ENCODE measurements at places on chromosomes 6 and 20.

DNA sequence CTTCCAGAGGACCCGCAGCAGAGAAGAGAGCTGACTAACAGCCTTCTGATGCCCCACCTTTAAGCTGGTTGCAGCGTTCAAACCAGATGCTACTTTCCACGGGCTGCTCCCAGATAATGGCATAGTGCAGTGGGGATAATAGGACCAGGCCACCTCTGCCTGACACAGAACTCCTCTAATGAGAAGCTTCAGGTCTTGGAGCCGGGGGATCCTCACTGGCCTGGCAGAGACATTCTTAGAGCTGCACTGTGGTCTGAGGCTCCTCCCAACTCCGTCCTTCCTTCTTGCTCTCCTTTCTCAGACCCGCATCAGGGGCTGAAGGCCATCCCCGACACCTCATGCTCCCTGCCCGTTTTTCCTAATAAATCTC is 206.6 kb upstream of the MARCKS start:
- DNase-seq: no peak

GRCh38 chr20:62117658-62118057 is 4.6 kb upstream of the LSM14B start:
- DNase-seq: peak; percentile 42

DNA sequence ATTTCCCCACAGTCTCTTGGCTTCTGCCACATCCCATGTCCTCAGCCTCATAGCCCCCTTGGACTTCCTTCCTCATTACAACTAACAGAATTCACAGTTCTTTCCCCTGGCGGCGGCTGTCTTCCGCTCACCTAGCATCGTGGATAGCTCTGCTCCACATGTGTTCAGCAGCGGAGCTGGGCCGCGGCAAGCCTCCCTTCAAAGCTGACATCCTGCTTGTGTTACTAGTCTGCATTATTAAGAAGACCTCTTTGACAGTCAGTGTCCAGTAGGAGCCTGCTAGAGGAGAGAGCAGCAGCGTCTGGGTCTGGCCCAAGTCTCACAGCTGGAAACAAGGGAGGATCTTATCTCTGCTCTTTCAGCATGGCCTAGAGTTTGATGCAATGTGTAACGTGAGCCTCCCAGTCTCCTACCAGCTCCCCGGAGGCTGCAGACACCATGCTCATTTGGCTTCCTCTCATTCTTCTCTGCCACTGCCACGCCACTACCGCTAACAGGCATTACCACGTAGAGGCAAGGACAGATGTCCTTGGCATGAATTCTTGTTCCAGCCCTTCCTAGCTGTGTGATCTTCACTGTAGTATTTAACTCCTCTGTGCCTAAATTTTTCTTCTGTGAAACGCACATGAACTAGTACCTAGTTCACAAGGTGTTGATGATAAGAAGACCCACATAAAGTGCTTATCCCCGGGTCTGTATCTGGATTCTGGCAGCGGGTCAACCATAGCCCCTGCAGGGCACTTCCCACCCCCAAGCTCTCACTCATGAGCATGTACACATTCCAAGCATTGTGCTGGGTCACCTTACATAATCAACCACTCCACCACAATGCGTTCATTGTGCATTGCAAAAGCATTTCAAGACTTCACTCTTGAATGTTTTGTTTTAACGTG is 107.1 kb upstream of the BACH2 start:
- DNase-seq: no peak

- no peak for DNase-seq
These were observed 122.3 kb downstream of the TBXT start for GRCh38 chr6:166045173-166045859.

GRCh38 chr6:37777272-37777834 is 42.2 kb upstream of the ZFAND3 start:
- DNase-seq: no peak

DNA sequence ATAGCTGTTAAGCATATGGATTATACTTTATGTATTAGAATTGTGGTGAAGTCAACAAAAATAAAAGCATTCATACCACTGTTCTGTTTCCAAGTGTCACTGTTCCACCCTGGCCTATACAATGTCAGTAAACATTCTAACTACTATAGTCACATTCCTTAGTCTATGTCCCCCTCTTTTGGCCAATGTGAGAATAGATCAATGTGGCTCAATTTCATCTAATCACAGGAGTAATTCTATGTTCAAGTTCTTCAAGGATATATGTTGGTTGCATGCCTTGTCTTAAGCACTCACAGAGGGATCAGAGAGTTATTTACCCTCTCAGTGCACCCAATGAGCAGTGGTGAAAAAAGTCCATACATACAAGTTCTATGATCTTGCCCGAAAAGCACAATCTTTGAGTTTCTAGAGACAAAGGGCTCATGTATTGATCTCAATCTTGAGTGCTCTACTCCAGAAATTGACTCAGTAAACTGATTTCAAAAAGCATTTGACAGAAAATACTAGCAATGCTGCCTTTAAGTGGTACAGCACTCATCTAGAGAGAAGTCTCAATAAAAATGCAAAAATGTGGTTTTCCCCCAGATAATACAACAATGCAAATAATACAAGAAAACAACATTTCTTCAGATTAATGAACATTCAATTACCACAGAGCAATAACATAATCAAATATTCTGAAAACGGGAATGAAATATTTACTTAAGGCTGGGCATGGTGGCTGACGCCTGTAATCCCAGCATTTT is 16.5 kb downstream of the SMLR1 start:
- DNase-seq: no peak

DNA sequence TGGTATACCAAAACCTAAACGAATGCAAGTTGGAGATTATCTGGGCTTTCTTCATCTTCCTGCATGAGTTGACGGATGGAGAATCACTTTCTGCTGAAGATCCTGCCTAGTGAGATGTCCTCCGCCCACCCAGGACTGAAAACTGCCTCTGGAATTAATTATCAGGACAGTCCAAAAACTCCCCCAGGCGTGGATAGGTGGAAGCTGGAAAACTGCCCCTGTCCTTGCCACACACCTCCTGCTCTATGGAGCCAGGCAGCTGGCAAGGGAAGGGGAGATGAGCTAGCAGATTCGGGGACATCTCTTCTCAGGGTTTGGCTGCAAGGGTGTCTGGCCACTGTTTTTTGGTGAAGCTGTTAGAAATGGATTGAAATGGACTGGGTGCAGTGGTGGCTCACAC is 89.3 kb upstream of the ZNFX1 start:
- DNase-seq: no peak

- DNase-seq: no peak
These were observed 520.0 kb upstream of the HS3ST5 start for GRCh38 chr6:114862819-114863218.

DNA sequence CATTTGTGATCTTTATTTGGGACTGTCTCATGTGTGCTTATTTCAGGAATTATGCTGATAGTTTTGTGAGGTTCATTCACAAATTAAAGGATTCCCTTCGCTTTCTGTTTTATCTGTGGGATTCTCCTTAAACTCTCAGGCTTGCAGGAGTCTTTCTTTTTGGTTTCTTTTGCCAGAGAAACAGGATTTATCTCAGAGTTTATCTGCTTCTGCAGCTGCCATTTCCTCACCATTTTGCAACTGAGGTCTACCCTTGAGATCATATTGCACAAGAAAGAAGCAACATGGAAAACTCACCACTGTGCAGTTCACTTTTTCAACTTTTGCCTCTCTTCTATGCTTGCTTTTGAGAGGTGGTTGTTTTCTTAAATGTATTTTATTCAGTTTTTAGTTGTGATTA is 201.0 kb downstream of the PRL start:
- DNase-seq: no peak

- DNase-seq: no peak
These were observed 4.5 kb downstream of the ATXN1 start for GRCh38 chr6:16756660-16757255.

DNA sequence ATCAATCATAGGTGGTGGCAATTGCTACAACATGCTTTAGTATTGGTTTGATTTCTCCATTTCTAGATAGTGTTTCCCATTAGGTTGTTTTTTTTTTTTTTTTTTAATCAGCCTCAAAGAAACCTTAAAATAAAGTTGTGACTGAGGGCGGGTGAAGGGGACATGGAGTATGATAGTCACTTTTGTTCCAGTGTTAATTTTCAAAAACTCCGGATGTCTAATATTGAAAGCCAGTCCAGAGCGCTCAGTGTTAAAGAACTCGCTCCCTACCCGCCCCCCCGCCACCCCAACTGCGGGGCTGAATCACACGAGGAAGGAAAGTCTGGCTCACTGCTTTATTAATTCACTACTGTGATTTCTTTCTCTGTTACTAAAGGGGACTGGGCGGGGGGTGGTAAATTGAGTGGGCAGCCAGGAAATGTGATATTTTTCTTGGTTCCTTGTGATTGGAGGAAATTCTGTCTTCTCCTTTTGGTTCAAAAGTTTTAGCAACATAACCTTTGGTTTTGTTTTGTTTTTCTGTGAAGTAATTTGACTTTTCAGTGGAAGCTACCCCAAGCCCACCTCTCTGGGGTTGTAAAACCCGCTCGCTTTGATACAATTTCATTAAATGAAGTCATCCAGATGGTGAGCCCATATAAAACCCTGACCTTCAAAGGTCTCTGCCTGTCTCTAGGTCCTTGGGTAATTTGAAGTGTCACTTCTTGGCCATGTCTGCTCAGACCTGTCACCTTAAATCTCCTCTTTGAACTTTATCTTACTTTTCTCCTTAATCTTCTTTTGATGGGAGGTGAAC is 38.0 kb downstream of the TNFAIP3 start:
- DNase-seq: peak; percentile 48

GRCh38 chr6:94736236-94736635 is 841.1 kb upstream of the MANEA start:
- DNase-seq: no peak

DNA sequence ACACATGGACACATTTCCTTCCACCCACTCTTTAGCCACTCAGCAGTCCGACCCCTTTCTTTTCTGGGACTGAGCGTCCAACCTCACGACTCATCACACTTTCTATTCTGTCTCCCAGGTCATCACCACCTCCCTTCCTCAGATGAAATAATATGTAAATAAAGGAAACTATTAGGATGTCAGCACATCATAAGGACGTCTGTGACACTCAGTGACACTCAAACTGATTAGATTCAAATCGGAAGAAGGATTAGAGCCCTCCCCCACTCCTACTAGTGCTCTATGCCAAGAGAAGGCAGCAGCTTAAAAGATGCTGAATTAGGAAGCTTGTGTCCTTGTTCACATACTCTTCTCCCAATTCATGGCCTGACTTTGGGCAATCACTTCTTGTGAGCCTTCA is 113.6 kb downstream of the TNFRSF21 start:
- DNase-seq: no peak

GRCh38 chr6:140779991-140780596 is 1352.6 kb upstream of the GJE1 start:
- DNase-seq: no peak

GRCh38 chr6:46795816-46796215 is 2.6 kb downstream of the MEP1A start:
- no peak for DNase-seq

- DNase-seq: no peak
These were observed 17.1 kb downstream of the METTL24 start for GRCh38 chr6:110341067-110341466.

DNA sequence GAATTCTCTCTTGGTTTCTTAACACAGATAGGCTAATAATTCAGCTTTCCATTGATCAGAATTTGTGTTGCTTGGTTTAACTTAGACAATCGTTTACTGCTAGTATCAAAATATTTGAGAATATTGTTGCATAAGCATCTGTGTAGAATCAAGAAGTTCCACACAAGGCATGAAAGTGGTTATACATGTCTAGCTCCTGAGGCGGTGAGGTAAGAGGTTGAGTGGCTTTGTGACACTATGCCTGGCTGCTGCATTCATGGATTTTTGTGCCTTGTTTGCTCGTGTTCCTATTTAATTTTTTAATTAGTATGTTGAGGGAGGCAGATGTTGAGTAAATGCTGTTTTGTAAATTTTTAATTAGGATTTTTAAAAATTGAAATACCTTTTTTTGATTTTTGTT is 10.2 kb downstream of the PKIB start:
- no peak for DNase-seq

DNA sequence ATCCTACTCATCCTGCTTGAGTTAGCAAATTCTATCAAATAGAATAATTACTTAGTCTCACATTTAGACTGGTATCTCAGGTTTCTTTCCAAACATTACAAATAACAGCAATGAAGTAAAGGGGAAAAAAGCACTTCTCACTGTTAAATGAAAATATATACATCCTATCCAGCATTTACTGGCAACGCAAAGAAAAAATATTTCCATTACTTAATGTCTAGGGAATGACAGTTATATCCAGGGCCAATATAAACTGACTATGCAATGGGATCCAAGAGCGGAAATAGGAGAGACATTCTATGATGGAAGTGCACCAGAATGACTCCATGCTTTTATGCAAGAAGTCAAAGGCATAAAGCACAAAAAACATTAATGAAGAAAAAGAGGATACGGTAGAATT is 60.3 kb downstream of the ME1 start:
- no peak for DNase-seq

GRCh38 chr6:127971945-127972391 is 71.1 kb upstream of the THEMIS start:
- peak; percentile 11 for DNase-seq

- DNase-seq: no peak
These were observed 26.4 kb upstream of the SALL4 start for GRCh38 chr20:51828762-51829161.

DNA sequence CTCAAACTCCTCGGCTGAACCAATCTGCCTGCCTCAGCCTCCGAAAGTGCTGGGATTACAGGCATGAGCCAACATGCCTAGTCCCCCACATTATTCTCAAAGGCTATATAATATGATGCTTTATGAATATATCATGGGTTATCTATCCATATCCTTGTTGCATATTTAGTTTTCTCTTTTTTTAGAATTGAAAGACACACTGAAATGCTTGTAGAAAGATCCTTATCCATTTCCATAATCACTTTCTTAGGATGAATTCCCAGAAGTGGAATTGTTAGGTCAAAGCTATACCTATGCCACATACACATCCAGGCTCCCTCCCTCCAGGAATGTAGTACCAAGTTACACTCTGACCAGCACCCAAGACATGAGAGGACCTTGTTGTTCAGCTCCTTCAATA is 2.5 kb upstream of the ARFGEF3 start:
- DNase-seq: no peak

DNA sequence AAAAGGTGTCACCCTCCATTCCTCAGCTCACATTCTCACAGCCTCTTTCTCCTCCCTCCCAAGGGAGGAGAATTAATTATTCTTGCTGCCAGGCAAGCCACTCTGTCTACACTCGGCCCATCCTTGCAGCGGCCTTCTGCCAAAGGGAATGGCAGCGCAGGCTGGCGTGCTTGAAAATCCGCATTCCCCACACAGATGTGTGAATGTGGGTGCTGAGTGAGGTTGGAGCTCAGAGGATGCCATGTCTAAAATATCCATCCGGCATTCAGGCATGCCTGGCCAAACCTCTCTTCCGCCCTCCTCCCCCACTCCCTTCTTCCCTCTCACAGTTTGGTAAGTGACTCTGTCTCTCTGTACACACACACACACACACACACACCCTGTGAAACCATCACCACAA is 27.7 kb downstream of the PNPLA1 start:
- DNase-seq: no peak

- no peak for DNase-seq
These were observed 167.6 kb downstream of the PLCB4 start for GRCh38 chr20:9236458-9236857.

- DNase-seq: peak; percentile 41
These were observed 7.5 kb downstream of the SRXN1 start for GRCh38 chr20:645318-646106.

All from activated T-cell treated with anti-CD3 and anti-CD28 coated beads for 1 hour (primary cell).